Suppressor macrophage treated with lipopolysaccharide for 1 hour (primary cell): ENCODE measurements at places on chromosomes 2 and 18.

GRCh38 chr2:215567504-215567903 lies 131.6 kb upstream of the FN1 start:
- DNase-seq, result no peak

- no peak for DNase-seq
Measured at GRCh38 chr2:65101071-65101470, 28.8 kb downstream of the RAB1A start.

- DNase-seq, result no peak
Measured at GRCh38 chr2:66580166-66581049, 145.5 kb downstream of the MEIS1 start.

DNA sequence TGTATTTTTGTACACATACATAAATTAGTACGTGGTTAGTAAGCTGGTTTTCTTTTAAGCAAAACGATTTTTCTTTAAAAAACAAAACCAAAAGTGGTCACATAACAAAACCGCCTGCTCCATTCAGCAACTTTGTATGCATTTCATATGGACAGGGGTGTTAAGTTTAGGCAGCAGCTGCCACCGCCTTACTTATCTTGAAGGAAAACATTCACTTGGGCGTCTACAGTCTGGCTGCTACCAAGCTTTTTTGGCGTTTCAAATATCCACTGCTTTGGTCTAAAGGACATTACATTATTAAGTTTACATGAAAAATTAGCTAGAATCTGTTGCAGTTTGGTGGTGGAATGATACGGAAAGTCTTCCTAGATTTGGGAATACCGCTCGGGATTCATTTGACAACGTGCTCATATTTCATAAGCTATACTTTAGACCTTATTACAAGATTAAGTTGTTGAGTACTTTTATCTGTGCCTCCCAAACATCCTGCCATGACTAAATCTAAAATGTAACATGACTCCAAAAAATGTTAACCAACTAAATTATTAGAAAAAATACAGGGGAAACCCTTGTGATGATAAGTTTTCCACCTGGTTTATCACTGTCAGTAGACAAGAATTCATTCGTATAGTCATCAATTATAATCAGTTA lies 214.8 kb downstream of the NEDD4L start:
- DNase-seq, result no peak

DNA sequence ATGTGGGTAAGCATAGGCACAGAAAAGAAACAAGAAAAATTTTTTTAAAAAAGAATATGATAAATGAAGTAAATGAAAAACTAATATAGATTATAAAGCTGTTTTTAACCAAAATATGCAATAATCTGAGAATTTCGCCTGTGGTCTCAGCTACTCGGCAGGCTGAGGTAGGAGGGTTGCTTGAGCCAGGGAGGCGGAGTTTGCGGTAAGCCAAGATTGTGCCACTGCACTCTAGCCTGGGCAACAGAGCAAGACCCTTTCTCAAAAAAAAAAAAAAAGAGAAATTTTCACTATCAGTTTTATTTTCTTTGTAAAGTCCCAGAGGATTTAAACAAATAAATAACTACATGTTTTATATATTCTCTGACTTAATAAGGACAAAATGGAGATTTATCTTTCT lies 47.3 kb downstream of the DHX57 start:
- no peak for DNase-seq

GRCh38 chr2:150472511-150472899 lies 15.0 kb downstream of the RND3 start:
- peak; percentile 87 for DNase-seq

GRCh38 chr18:74230922-74231714 lies 60.6 kb downstream of the CYB5A start:
- DNase-seq, result no peak

GRCh38 chr18:9210966-9211365 lies 74.4 kb downstream of the ANKRD12 start:
- peak; percentile 57 for DNase-seq

GRCh38 chr2:54461261-54461660 lies 5.1 kb downstream of the SPTBN1 start:
- DNase-seq, result no peak

DNA sequence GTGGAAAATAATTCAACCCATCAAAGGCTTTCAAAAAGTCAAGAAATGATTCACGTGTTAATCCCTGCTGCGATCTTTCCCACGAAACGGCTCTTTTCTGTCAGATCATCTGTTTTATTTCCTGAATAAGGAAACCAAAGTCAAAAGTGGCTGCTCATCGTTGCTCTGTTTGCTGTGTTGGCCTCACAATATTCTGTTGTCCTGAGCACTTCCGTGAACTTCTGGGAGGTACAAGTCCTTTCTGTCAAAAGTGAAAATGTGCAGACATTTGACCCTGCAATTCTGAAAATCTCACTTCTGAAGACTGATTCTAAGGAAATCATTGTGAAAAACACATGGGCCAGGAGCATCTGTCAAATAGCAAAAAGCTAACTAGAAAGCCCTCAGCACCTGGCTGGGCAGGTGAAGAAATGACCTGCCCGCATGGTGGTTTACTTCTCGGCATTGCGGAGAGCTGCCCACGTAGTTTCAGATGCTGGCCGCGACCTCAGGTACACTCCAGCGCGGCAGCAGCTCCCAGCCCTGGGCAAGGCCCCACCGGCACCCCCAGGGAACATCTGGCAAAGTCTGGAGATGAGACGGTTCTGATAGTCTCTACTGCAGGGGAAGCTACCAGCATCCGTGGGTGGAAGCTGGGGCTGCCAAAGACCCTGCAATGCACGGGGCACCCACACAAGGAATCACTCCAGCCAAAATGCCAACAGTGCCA lies 31.9 kb upstream of the GPC1 start:
- no peak for DNase-seq

GRCh38 chr2:129722306-129723019 lies 257.0 kb upstream of the RAB6C start:
- no peak for DNase-seq

GRCh38 chr2:11910971-11911370 lies 164.5 kb downstream of the LPIN1 start:
- no peak for DNase-seq

- no peak for DNase-seq
Measured at GRCh38 chr2:160955578-160955977, 204.7 kb upstream of the TANK start.

DNA sequence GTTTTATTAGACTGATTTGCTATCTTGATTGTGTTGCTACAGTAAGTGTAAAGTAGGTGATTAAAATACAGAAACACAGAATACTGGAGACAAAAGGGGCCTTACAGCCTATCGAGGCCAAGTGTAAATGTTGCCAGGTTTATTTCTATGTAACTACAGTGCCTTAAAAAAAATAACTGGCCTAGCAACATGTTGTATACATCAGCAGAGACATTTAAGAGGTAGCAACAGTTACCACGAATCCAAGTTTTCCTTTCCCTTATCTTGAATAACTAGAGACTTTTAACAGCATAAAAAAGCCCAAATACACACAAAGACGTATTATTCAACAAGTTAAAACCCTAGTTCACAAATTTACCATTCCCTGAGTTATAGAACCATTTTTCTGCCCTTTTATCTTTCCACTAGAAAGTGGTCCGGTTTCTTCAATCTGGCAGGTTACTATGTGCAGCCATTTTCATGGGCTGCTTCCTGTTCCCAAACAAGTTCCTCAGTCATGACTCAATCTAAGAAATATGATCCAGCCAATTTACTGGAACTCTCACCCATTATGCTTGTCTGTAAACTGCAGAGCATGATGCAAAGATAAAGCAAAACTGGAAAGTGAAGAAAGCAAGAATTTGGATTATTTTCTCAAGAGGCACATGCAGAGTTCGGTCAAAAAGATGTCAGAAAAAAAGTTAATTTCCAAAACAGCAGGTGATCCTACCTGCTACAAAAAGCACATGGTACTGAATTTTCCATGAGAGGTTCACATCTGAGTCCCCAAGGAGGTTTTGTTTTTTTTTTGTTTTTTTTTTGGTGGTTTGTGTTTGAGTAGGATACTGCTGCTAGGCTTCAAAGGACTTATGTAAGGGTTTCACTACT lies 22.2 kb downstream of the NFE2L2 start:
- DNase-seq, result peak; percentile 69

GRCh38 chr2:156191527-156191926 lies 141.0 kb downstream of the NR4A2 start:
- no peak for DNase-seq

GRCh38 chr2:167271932-167272331 lies 383.7 kb downstream of the XIRP2 start:
- no peak for DNase-seq

- DNase-seq, result no peak
Measured at GRCh38 chr2:121133551-121134319, 151.3 kb downstream of the TFCP2L1 start.

DNA sequence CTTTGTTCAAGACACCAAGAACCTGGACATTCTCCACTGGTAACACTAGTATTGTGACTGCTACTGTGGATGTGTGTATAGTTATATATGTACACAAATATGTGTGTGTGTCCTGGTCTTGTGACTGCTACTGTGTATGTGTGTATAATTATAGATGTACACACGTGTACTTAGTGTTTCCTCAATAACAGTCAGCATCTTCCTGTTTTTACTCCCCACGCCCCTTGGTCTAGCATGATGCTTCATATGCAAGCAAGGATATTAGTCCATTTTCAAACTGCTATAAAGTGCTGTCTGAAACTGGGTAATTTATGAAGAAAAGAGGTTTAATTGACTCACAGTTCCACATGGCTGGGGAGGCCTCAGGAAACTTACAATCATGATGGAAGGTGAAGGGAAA lies 802.7 kb downstream of the RNF144A start:
- peak; percentile 20 for DNase-seq

DNA sequence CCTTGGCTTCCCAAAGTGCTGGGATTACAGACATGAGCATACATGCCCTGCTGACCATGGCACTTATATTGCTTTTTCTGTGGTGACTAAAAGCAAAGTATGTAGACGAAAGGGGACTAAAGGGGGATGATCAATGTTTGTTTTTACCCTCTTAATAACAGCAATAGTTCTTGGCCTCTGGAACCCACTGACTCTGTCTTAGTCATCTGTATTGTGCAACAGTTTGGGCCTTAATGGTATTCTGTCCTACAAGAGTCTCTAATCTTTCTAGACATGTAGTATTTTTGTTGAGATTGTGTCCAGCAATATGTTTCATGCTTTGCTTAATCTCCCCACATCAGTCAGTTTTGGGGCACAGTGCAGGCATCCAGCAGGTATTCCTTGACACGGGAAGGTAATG lies 359.9 kb upstream of the FANCL start:
- DNase-seq, result no peak

DNA sequence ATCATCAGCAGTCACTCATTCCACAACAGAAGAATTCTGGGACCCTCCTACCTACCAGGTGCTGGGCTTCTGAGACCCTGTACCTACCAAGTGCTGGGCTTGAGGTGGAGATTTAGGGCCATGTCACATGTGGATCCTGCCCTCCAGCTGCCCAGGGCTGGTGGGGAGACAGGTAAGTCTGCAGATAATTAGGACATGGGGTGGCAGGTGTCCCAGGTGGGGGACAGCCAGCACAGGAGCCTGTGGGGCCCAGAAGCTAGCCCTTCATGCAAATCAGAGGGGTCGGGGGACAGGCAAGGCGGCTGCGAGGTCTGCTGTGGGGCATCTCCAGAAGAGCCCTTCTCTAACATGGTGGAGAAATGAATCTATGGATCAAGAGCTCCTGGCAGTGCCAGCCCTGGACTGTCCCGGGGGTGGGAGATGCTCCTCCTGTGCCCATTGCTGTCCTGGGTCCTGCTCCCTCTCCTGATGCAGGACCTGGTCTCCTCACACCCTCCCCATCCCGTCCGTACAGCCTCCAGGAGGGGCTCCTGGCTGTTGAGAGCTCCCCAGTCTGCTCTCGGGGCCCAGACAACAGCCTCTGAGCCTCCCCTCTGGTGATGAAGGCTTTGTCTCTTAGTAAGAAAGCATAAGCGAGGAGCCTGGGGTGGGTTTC lies 106.3 kb upstream of the GLI2 start:
- no peak for DNase-seq

- DNase-seq, result no peak
Measured at GRCh38 chr2:152336854-152337510, 2.0 kb downstream of the FMNL2 start.

DNA sequence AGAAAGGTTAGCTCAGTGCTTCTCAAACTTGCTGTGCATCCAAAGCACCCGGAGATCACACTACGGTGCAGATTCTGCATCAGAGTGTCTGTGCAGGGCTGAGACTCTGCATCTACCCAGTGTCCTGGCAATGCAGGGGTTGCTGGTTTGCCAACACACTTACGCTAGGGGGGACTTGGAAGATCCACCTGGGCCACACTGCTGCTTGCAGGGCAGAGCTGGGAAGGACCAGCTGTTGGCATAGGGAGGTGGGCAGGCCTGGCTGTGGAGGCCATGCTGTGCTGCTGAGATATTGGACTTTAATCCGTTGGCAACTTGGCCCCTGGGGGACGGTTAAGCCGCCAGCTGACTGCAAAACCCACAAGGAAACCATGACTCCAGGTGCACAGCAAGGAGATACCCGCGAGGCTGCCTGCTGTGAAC lies 397.6 kb upstream of the HS6ST1 start:
- no peak for DNase-seq

- no peak for DNase-seq
Measured at GRCh38 chr2:83536556-83536955, 922.5 kb downstream of the SUCLG1 start.

DNA sequence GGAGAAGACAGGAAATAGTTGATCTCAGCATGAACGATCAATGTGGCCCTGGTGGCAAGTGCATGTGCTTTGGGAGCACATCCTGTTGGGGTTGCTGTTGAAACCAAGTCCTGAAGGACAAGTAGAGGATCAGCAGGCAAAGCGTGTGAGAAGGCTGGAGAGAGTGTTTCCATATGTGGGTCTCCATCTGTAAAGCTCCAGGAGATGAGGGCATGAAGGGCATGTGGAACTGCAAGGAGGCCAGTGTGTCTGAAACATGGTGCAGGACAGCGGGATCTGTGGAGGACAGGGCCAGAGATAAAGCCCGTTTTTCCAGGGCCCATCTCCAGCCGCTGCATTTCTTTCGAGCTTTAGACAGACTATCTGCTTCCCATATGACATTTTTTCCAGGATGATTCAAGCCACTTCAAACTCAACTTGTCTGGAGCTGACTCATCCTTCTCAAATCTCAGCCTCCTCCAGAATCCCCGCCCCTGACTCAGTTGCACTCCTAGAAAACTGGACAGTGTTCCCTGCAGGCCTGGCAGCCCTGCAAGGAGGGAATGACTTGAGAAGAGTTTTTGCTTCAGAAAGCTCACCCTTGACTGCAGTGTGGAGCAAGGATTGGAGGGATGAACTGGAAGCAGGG lies 226.1 kb downstream of the VAPA start:
- DNase-seq, result peak; percentile 44

DNA sequence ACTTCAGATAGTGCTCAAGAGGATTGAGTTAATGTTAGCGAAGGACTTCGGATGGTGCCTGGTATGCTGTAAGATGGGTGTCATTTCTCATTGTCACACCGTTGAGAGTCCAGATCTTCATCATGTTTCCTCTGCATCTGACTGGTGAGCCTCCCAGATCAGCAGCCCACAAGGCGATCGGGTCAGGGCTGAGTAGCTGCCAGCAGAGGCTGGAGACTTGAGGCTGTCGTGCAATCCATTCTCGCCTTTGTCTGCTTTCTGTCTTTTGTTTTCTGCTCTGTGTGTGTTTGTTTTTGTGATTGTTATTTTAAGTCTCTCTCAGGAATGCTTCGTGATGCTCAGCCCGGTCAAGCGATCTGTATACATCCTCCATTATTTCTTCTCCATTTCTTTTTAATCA lies 95.8 kb downstream of the TGOLN2 start:
- no peak for DNase-seq
